RPMI8226 (cell line): ENCODE measurements at places on chromosomes 12 and 14.

- DNase-seq: no peak
These were observed 33.1 kb downstream of the DAAM1 start for GRCh38 chr14:59221568-59221967.

GRCh38 chr12:40262657-40263056, 37.9 kb downstream of the LRRK2 start:
- no peak for DNase-seq

DNA sequence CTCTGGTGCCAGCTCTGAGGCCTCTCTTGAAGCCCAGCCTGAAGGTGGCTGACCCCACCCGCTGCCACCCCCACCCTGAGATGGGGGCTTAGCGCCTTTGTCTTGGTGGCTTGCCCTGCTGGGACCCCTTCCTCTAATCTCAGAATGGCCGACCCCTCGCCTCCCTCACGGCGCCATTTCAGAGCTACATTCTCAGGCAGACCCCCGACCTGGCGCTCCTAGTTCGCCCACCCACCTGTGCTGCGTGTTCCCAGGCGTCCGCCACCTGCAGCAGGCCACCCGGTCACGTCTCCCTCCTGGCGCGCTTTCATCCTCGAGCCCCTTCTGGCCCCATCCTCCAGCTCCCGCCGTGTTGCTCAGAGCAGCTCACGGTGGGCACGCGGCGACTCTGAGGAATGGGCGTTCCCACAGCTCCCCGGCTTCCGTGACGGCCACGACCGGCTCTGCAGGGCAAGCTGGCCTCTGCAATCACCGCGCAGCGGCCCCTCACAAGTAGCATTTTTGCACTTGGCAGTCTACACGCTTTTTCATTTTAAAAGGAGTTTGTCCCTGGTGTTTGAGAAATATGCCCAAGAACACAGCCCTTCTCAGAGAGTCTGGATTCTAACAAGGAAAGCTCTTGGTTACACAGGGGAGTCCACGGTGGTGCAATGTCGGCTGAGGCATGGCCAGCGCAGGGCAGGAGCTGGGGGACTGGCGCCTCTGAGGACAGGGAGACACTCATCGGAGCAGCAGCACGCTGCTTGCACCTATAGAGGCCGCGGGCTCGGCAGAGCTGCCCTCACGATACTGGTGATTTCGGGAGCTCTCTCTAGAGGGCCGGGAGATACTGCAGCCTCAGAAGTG, 105.7 kb upstream of the C14orf180 start:
- peak; percentile 11 for DNase-seq

DNA sequence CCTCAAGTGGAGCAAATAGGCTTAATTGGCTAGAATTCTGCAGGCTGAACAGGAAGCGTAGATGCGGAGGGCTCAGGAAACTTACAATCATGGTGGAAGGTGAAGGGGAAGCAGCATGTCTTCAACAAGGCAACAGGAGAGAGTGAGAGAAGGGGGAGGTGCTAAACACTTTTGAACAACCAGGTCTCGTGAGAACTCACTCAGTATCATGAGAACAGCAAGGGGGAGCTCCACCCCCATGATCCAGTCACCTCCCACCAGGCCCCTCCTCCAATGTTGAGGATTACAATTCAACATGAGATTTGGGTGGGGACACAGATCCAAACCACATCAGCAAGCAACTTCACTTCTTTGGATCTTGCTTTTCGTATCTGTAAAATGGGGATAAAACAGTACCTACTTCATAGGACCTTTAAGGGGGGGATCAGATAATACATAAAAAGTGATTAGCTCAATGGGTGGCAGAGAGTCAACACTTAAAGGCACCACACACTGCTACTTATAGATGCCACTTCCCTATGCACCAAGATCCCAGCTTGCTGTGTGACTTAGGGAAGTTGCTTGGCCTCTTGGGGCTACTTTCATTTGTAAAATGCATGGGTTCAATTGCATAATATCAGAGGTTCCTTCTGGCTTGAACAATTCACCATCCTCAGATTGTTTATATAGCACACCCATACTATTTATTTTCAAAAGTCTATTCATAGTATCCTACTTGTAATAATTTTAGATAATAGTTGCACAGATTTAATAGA, 184.8 kb upstream of the RPH3A start:
- no peak for DNase-seq

DNA sequence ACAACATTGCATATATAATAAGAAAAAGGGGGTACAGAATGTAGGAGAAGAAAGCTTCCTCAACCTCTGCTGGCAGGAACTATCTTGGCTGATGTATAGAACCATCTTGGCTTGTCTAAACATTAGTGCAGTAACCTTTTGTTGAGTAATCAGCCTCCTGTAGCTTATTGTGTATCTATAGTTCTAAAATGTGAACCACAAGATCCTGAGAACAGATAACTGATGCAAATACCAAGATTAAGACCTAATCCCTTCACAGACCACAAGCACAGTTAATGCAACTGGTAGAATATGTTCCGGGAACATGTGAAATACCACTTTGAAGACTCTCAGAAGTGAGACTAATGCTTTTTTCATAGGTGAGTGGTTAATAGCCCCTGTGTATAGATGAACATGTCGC, 50.7 kb upstream of the KCNC2 start:
- no peak for DNase-seq

DNA sequence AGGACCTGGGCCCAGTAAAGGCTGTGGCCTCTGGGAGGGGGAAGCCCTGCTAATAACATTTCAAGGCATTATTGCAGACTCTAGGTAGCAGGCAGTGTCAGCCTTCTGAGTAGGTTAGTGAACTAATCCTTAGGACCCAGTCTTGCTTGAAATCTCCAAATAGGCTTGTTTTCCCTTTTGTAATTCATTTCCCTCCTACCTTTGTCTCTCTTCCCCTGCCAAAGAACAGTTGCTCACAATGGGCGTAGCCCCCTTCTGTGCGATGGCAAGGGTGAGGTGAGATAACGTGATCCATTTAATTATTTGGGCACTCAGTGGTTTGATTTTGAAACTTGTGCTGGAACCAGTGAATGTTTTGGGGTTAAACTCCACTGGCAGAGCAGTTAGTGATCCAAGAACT, 10.9 kb downstream of the PELI2 start:
- DNase-seq: no peak

DNA sequence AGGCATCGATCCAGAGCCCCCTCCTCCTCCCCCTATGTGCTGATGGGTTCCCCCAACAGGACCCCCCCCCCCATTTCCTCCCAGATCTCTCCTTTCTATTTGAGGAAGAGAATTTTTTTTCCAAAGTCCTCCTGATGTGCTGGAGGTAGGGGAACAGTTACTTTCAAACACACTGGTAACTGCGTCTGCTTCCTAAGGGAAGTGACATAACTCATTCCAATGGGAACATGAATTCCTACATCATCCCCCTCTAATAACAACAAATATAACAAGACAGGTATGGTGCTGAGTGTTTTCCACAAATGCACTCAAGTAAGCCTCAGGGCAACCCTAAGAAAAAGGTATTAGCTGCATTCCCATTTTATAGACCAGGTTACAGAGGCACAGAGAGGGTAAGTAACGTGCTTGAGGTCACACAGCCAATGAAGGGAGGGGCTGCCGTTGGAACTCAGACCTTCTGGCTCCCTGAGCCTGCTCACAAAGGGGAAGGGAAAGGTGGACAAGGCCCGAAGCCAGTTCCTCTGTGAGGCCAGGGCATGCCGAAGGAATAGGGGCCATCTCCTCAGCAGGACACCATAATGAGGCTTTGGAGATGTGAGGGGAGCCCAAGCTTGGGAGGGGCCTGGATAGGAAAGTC, 121.1 kb upstream of the NCOR2 start:
- no peak for DNase-seq

GRCh38 chr12:13268581-13268980, 72.1 kb downstream of the EMP1 start:
- no peak for DNase-seq

DNA sequence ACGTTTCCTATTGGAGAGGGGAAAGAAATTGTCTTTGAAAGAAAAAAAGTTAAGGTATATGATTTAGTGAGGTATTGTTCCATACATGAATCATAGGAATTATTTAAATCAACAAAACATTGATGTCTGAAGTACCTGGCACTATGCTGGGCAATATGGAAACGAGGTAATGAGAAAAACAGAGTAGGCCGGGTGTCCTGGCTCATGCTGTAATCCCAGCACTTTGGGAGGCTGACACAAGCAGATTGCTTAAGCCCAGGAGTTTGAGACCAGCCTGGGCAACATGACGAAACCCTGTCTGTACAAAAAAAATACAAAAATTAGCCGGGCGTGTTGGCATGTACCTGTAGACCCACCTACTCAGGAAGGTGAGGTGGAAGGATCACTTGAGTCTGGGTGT, 45.9 kb downstream of the AEBP2 start:
- no peak for DNase-seq

GRCh38 chr12:6953442-6954315, 2.5 kb downstream of the PTPN6 start:
- DNase-seq: peak; percentile 82

GRCh38 chr12:57430112-57430930, 522 bp downstream of the R3HDM2 start:
- peak; percentile 80 for DNase-seq

DNA sequence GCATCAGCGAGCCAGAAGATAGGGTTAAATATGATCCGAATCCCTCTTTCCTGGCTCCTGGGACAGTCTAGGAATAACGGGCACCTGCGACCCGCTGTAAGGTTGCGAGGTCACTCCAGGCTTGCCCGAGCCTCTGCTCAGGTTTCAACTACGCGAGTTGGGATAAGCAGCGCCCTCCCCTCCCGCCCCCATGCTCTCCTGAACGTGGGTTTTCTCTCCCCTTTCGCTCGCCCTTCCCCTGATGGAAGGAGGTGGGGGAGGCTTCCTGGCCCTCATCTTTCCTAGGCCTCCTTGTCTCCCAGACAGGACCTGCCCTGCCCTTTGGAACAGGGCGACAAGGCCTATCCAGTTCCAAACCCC, 753 bp upstream of the ATP5MC2 start:
- no peak for DNase-seq

GRCh38 chr12:116959845-116960514, 49.2 kb downstream of the FBXW8 start:
- peak; percentile 72 for DNase-seq

- no peak for DNase-seq
These were observed 218.4 kb downstream of the ADAMTS20 start for GRCh38 chr12:43333644-43334043.

GRCh38 chr14:33480071-33480886, 470.6 kb downstream of the EGLN3 start:
- DNase-seq: no peak

DNA sequence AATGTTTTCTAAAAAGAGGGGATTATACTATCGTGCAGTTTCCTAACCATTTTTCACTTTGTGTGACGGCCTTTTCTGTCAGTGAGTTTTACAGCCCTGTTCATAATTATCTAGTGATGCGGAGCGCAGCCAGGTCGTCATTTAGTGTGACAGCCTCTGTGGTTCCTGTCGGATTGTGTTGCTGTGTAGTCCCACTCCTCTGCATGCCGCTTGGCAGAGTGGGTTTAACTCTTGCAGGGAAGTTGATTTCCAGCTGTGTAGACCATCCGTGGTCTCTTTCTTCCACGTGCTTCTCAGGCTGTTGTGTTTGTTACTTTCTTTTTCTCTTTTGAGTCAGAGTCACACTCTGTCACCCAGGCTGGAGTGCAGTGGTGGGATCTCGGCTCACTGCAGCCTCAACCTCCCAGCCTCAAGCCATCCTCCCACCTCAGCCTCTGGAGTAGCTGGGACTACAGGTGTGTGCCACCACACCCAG, 8.6 kb downstream of the RAN start:
- no peak for DNase-seq

- no peak for DNase-seq
These were observed 9.5 kb downstream of the CEP290 start for GRCh38 chr12:88132392-88132791.

DNA sequence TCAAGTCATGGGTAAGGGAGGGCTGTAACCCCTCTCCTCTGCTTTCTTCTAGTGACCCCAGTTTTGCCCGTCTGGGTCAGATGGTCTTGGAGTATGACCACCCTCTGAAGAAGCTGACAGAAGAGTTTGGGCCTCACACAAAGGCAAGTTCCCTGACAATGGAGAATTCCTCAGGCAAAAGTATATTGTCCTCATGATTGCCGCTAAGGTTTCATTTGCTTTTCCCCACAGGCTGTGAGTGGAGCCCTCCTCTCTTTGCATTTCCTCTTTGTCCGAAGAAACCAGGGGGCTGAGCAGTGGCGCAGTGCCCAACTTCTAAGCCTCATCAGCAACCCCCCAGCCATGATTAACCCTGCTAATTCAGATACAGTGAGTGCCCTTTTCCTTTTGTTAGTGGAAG, 12.1 kb downstream of the NCKAP1L start:
- DNase-seq: no peak

- DNase-seq: no peak
These were observed 2.5 kb downstream of the DUSP6 start for GRCh38 chr12:89349814-89350213.

DNA sequence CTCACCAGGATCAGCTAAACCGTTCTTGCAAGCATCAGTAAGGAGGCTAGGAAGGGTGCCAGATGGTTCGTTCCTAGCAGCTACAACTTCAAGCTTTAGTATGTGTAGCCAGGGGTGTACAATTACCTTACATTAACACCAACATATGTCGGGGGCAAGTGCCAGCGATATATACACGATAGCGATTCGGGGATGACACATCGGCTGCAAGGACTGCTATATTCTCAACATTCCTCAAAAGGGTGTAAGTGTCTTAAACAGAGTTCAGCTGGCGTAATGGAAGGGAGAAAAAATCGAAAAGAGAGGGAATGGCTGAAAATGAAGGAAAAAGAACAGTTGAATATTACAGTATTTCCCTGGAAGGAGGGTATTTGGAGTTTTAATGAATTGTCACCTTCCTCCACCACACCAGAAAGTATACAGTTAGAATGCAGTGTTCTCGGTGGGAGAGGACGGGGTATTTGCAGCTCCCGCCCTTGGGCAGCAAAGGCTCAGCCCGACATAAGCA, 545 bp downstream of the LIMA1 start:
- no peak for DNase-seq

DNA sequence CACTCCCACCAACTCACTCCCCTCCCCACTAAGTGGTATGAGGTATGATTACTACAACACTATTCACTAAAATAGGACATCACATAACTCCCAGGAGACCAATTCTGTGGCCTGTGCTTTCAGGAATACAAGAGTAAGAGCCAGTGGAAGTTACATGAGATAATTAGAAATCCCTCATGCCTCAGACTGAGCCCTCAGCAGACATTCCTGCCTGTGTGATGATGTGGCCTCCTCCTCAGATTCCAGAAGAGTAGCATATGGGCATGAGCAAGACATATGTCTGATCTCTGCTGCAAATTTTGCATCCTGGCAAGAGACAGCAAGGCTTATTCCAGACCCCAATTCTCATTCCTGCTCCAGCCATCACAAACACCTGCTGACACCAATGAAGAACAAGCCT, 46.0 kb upstream of the BMP4 start:
- DNase-seq: no peak

GRCh38 chr14:87205811-87206210, 787.2 kb downstream of the GALC start:
- DNase-seq: no peak

GRCh38 chr12:132426349-132427173, 63.4 kb upstream of the FBRSL1 start:
- no peak for DNase-seq

DNA sequence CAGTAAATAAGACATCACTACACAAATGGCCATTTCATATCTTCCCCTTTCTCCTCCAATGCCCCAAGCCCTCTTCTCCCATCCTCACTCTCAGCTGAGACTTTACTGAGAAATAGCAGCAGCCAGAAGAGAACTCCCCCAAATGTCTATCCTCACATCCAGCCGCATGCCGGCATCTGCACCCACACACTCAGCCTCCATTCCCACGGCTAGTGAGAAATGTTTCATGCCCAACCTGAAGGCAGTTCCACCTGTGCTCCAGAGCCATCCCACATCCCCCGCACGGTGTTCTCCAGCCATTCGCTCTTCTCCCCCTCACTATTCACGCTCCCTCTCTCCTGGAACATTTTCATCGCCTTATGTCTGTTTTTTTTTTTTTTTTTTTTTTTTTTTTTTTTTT, 208.7 kb upstream of the DIO3 start:
- no peak for DNase-seq
